ENCODE measurements at places on chromosomes 1 and 21.

- DNase-seq, result no peak
Observed at GRCh38 chr1:66371233-66372005, 162.5 kb upstream of the SGIP1 start.

GRCh38 chr1:90781534-90781933 lies 64.4 kb upstream of the BARHL2 start:
- no peak for DNase-seq

- DNase-seq, result no peak
Observed at GRCh38 chr21:29920938-29921337, 18.9 kb downstream of the GRIK1 start.

DNA sequence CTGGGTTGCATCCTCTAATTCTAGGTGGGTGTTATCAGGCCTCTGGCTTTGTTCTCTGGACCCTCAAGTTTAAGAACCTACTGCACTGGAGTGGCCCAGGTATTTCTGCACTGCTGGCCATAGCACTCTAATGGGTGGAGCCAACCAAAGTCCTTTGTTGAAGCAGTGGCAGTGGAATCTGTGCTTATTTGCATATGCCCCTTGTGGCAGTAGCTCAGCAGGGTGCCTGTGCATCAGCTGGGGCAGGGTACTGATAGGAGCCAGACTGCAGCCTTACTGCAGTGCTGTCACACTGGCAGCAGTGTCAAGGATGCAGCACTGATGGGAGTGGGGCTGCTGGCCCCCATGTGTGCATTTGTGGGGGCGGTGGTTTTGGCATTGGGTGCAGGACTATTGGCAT lies 660.6 kb downstream of the LRRIQ3 start:
- DNase-seq, result no peak

GRCh38 chr1:12057382-12057781 lies 5.7 kb upstream of the TNFRSF8 start:
- DNase-seq, result no peak

DNA sequence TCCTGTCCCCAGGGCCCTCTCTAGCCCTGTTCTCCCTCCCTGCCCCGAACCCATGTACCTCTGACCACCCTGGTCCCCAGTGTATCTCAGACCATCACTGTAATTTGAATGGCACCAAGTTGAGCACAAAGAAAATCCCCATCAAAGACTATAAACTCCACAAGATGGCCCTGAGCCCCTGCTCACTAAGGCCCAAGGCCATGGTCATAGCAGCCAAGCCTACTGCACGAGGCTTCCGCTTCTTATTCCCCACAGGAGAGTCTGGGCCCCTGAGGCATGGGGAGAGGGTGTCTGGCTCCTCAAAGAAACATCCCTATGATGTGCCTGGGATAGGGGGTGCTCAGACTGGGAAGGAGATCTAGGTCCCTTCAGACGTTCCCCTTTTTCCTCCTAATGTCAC lies 4.5 kb downstream of the ZNF683 start:
- DNase-seq, result no peak

DNA sequence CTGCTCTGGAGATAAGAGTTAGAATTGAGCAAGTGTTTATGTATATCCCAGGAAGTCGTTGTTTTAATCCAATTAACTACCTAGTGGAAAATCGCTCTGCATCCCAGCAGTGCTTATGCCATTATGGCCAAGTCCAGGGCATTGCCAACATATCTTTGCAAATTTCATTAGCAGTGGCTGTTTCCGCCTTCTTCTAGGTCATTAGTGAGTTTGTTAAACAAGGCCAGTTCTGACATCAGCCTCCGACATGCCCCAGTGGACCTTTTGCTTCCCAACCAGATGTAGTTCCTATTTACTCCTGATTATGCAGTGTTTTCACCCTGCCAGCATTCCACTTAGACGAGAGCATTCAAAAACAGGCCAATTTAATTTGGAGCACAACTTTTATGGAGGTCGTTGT lies 106.8 kb upstream of the FAM78B start:
- no peak for DNase-seq

- DNase-seq, result no peak
Observed at GRCh38 chr1:213444224-213444623, 393.2 kb downstream of the RPS6KC1 start.

DNA sequence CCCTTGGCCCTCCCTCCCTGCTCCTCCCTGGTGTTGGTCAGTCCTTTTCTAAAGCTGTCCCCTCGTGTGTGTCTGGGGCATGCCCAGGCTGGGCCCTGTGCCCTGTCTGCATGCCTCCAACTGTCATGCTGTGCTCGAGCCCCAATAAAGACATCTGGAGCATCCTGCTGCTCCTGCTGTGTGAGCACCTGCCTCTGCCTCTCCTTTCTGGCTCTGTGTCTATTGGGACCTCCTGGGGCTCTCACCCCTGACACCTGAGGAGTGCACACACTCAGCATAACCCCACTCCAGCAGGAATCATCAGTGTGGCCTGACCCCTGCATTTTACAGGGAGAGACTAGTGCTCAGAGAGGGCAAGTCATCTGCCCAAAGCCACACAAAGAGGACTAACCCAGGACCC lies 23.7 kb downstream of the KCNC4 start:
- no peak for DNase-seq

GRCh38 chr1:211353562-211354212 lies 27.1 kb downstream of the TRAF5 start:
- no peak for DNase-seq

DNA sequence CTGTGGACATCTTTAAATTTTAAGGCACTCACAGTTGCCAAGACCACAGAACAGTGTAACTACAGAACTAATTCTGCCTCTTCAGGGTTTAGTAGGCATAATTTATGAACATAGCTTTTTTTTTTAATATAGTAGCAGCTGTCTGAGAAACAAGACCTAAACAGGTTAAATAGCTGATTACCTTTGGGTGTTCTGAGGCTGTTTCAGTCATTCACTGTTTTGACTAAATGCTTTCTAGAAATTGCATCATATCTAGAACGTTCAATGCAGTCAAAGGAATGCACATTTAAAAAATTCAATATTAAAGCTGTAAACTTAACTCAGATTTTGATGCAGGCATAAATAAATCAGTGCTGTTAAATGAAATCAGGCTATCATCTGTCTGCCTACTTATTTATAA lies 101.6 kb downstream of the BRINP3 start:
- no peak for DNase-seq

GRCh38 chr1:201408176-201408833 lies 9.2 kb upstream of the LAD1 start:
- peak; percentile 90 for DNase-seq

GRCh38 chr1:94803517-94804441 lies 16.4 kb upstream of the SLC44A3 start:
- no peak for DNase-seq

DNA sequence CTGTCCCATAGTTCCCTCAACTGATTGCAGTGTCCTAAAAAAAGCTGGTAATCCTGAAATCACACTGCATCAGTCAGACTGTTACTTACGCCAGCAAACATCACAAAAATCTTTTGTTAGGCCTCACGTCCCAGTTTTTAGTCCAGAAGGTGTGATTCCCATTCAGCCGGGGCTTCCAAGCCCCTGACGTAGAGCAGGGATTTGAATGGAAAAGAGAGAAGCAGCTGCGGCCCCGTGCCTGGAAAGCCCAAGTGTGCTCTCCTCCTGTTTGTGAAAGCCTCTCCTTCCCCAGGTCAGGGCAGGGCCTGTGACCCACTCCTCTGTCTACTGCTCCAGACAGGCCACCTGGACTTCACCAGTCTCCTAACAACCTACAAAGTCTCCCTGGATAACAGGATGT lies 20.7 kb downstream of the KCNA10 start:
- DNase-seq, result no peak

- DNase-seq, result no peak
Observed at GRCh38 chr1:9065213-9065751, 4.2 kb downstream of the SLC2A5 start.

DNA sequence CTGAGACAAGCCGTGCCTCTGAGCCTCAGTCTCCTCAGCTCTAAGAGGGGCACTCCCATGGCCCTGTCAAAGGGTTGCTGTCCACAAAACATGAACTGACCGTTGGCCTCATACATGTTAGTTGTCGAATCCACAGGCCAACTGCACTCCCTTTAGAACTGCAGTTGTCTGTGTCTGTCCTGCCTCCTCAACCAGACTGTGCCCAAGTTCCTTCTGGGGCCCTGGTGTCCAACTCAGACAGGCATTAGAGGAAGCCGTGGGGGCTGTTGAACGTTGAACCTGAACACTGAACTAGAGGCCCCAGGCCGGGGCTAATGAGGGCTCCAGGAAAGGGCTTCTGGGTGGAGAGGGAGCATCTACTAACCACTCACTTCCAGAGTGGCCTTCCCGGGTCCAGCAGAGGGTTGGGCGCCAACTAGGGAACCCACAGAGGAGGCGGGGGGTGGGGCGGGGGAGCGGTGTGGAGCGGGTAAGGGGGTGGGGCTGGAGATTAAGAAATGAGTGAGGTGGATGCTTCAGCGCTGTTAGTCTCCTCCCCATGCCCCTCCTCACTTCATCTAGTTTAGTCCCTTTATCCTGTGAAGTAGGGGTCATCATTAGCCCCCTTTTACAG lies at the start of gene RAB42:
TSS of gene RAB42 (plus strand) at position 558 of the 613 bp plus-strand sequence. CDS start 247 bp downstream, outside the sequence.
- DNase-seq, result no peak

DNA sequence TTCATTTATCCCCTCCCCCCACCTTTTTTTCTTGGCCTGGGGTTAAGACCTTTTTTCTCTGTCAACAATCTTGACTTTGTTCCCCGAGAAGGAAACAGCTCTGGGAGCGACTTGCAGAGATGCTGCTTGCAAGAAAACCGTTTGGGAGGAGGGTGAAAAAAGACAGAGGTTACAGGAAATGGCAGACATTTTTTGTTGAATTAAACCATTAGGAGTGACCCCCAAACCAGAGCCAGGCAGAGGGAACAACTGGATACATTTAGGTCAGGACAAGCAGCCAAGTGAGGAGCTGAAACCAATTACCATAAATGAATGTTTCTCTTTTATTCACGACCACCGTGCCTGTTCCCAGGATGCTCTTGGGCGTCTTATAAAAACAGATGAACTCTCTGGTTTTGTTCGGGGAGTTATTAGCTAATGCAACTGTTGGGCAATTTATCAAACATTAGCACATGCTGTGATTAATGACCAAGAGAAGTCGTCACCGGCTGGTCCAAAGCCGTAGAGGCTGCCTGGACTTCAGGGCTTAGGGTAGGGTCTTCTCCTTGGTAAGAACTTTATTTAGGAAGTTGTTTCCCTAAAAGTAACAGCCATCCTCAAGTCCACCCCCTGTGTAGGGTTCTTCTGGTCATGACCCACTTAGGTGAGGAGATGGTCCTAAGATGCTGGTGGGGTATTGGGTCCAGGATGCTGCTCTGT lies 141.0 kb downstream of the FOXD2 start:
- no peak for DNase-seq

GRCh38 chr21:46437096-46437498 lies 21.6 kb upstream of the DIP2A start:
- no peak for DNase-seq

- DNase-seq, result no peak
Observed at GRCh38 chr1:210398466-210398865, 69.8 kb downstream of the HHAT start.

DNA sequence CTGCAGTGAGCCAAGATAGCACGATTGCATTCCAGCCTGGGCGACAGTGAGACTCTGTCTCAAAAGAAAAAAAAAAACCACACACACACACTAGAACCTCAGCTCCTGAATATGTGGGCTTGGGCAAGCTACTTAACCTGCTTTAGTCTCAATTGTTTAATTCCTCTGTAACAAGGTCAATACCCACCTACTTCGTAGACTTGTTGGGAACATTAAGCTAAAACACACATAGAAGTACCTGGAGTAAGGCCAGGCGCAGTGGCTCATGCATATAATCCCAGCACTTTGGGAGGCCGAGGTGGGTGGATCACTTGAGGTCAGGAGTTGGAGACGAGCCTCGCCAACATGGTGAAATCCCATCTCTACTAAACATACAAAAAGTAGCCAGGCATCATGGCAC lies 77.1 kb downstream of the CLSTN1 start:
- DNase-seq, result no peak

DNA sequence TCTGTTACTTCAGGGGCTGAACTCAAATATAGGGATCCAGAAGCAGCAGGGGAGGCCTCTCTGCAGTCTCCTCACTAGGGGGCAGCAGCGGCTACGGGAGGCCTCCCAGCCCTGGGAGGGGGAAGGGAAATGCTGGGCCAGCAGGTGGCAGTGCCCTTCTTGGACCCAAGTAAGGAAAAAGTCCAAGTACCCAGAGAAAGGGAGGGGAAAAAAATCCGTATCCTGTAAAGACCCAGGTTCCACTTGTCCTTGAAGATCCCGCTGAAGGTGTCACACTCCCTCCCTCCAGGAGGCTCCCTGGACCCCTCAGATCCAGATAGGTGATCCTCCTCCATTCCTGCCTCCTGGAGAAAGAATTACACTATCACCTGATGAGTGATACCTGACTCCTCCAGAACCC lies 14.1 kb upstream of the NUAK2 start:
- DNase-seq, result peak; percentile 94

- DNase-seq, result no peak
Observed at GRCh38 chr1:3018576-3018975, 2.7 kb upstream of the ACTRT2 start.

DNA sequence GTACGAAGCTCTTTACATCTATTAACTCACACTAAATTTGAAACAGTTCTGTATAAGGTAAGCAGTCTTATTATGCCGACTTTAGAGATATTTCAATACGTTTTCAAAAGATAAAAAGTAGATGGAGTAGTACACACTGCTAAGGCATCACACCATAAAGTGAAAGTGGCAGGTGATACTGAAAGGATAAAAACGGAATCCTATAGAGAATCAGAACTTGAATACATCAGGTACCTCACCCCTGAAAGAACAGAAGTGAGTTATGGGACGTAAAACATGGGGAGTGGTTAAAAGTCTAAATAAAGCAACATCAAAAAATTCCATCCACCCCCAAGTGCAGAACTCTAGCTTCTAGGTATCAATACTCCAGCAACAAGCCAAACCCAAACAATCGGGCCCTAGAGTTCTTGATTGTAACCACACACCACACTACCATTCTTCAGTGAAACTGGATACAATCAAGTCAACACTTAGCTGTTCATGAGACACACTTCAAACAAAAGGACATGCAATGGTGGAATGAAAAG lies 142.6 kb downstream of the SMYD3 start:
- DNase-seq, result no peak

GRCh38 chr1:207289756-207290155 lies 31.7 kb upstream of the CD55 start:
- no peak for DNase-seq

DNA sequence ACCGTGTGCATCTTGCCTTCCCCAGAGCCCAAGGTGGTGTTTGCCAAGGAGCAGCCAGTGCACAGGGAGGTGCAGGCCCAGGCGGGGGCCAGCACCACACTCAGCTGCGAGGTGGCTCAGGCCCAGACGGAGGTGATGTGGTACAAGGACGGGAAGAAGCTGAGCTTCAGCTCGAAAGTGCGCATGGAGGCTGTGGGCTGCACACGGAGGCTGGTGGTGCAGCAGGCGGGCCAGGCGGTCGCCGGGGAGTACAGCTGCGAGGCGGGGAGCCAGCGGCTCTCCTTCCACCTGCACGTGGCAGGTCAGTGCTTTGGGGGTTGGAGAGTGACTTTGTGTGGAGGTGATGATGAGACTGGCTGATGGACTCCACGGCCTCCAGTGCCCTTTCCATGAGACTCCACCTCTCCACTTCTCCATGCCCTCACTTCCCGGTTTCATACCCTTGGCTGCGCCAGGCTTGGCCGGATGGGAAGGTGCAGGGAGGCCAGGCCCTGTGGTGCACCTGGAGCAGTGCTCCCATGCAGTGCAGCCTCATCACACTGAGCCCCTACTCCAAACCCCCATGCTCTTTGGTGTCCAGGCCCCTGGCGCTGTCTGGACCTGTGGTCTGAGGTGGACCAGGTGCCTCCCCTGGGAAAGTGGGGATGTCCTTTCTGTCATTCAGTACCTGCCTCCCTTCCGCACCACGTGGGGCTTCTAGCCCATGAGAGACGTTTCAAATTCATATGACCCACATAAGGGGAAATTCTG lies 49.0 kb downstream of the OBSCN start:
- DNase-seq, result no peak

All from D341Med (cell line).